ENCODE measurements at places on chromosomes 6 and 20.

DNA sequence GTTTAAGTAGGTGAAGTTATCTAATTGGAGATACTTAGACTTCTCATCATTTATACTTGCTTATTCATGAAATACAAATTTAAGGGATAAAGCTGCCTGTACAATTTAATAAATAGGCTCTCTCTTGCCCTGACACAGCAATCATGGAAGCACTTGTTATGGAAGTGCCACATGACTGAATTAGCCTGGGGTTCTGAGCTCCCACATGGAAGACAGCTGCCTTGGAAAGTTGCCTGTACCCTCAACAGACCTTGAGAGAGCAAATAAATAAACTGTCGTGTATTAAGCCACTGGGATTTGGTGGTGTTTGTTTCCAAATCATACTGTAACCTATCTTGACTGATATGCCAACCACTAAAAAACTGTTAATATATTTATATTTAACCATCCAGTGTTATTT, 87.0 kb upstream of the RSPO3 start:
- DNase-seq, result no peak

GRCh38 chr20:312067-312466, 13.3 kb upstream of the SOX12 start:
- no peak for DNase-seq

GRCh38 chr20:63022501-63022900, 15.7 kb upstream of the BHLHE23 start:
- DNase-seq, result no peak

GRCh38 chr6:44261581-44261980, 3.8 kb downstream of the NFKBIE start:
- no peak for DNase-seq

GRCh38 chr6:49606721-49607390, 29.8 kb downstream of the RHAG start:
- no peak for DNase-seq
